Hematopoietic multipotent progenitor cell (in vitro differentiated cells): ENCODE measurements at places on chromosomes 13 and 19. TPM values are rescaled to one million over a fixed set of nuclear protein-coding genes. Genes with fewer than 3 reads are reported as not detected.

ARHGAP33 gene
- total RNA-seq, result 37.2 TPM

ZIK1 gene
- 24.2 TPM for total RNA-seq

ZFR2 gene
- total RNA-seq, result under 0.01 TPM

DNA sequence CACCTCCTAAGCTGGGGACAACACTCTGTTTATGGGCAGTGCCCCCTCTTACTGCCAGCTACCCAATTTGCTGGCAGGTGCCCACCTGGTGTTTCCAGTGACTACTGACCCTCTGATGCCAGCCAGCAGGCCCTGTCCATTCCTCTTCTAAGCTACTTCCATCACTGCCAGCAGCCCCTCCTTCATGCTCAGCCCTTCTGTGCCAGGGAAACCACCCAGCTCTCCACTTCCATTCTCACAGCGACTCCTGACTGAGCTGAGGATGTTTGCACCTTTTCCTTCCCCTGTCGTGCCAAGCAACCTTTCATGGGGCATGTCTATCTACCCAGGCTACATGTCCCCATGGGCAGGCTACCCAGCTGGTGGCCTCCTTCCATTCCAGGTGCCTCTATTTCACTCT, 24.0 kb upstream of the ZNF492 start:
- DNase-seq, result no peak

ZSCAN4 gene
- total RNA-seq, result not detected

CD79A gene
- total RNA-seq, result 17.2 TPM

MARCHF2 gene
- 103 TPM for total RNA-seq

DNA sequence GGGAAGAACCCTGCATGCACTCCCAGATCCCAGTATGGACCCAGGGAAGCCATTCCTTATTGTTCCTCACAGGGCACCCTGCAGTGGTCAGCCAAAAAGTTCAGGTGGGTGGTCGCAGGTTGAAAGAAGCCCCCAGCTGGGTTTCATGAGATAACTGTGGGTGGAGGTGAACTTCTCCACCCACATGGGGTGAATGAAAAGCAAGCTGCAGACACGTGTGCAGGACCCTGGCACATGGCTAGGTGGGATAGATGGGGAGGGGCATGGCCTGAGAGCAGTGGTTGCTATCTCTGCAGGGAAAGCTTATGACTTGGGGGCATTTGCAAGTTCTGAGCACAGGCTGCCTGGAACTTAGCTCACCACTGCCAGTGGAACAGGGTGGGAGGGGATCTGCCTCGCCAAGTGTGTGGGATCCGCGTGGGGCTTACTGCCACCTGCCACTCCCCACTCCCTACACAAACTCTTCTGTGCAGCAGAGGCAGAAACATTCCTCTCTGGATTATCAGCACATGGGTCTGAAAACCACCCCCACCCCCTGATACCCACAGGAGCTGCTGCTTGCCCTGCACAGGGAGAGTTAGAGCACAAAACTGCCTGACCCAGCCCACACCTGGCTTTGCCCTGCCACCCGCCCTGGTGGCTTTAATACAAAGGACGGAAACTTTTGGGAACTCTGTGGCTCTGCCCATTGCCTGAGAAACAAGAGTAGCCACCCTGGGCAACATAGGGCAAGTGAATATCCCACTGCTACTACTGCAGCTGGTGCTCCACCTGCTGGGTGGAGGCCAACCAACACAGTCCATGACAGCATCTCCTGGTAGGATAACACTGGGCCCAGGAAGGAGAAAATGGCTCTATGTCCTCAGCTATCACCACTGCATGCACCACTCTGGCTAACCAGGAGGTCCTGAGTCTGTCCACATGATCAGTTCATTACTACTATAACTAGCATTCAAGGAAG, 24.4 kb downstream of the PLA2G4C start:
- DNase-seq, result no peak

C5AR1 gene
- total RNA-seq, result 0.81 TPM

CLIP3 gene
- 13.7 TPM for total RNA-seq

DNA sequence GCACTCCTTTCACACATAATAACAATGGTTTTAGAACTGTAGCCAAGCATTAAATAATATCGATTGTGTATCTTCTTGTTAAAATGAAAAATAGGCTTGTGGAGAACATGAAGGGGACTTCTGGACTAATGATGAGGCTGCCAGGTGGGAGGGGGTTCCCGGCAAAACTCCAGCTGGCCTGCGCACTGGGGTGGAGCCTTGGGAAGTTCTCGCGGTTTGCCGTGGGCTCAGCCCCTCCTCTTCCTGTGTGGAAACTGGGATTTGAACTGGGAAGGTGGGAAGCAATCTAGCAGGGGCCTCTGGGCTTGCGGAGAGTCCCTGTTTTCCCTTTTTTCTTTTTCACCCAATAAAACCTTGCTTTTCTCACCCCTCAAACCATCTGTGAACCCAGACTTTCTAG, 113.7 kb upstream of the SLITRK1 start:
- no peak for DNase-seq

NKPD1 gene
- 1.6 TPM for total RNA-seq

ZNF229 gene
- 4.0 TPM for total RNA-seq

DNA sequence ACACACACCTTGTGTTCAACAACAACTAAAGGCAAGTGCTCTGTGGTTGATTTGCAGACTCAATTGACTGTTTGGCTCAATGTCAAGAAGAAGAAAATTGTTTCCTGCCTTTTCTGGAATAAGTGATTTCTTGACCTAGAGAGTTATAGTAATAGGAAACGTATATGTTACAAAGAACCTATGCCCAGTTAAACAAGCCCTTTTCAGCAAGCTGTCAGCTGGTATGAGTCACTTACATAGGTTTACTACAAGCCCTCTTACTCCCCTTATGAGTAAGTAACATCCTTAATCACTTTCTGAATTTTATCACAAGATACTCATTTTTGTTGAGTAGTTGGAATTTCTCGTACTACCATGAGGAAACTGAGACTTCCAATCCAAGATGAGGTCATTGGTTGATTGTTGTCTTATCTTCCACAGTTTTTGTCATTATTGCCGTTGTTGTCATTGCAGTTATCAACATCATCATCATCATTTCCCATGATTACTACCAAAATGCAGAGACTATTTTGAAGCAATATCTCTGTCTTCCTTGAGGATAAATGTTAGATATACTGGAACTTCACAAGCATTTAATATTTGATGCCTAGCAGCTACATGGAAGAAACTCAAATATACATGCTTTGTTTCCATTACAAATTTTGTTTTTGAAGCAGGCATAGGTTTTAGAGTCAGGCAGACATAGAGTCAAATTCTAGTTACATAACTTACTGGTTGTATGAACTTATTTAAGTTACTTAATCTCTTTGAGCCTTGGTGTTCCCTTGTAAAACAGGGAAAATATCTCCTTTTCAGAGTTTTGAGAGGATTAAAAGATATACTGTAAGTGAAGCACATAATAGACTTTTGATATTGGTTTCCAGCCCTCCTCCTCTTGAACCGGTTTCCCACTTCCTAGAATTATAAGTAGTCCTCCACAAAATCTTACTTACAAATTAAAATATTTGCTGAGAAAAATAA, 106.0 kb downstream of the RAP2A start:
- DNase-seq, result no peak

- DNase-seq, result no peak
Measured at GRCh38 chr13:98520674-98521449, 56.0 kb downstream of the STK24 start.

- DNase-seq, result no peak
Measured at GRCh38 chr19:11763611-11764010, 3.2 kb upstream of the ZNF441 start.

DDX39A gene
- 128 TPM for total RNA-seq

ZNF560 gene
- not detected for total RNA-seq

- no peak for DNase-seq
Measured at GRCh38 chr13:40963927-40964326, 55.2 kb downstream of the ELF1 start.

GRCh38 chr13:95233026-95233635, 68.1 kb downstream of the ABCC4 start:
- no peak for DNase-seq

MBD3L3 gene
- total RNA-seq, result not detected

MAMSTR gene
- total RNA-seq, result 1.1 TPM

- peak; percentile 98 for DNase-seq
Measured at GRCh38 chr19:13104360-13104847, 1.7 kb upstream of the LYL1 start.

- DNase-seq, result no peak
Measured at GRCh38 chr19:55493052-55493644, 4.9 kb downstream of the SSC5D start.

FUT2 gene
- total RNA-seq, result under 0.01 TPM

SHISA7 gene
- total RNA-seq, result under 0.01 TPM

DNA sequence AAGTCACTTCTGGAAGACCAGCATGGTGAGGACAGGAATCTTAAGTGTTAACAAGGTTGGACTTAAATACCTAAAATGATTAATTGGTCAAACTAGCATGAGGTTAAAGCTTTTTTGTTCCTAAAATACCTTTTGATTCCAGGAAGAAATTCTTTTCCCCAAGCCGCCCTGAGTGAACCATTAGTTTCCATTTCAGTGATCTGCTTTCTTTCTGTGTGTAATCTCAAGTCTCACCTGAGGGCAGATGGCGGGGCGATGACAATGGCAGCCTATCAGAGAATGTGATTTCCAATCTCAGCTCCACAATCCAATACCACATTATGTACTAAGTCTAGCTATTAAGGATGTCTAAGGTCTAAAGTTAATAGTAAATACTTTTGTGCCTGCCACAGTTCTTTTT, 390.9 kb upstream of the SGCG start:
- DNase-seq, result no peak
